Activated naive CD4-positive, alpha-beta T cell (primary cell): ENCODE measurements at places on chromosomes 13 and 19.

- no peak for DNase-seq
Observed at GRCh38 chr13:58655086-58655485, 1023.5 kb downstream of the PCDH17 start.

GRCh38 chr13:95137096-95137495 is 164.2 kb downstream of the ABCC4 start:
- no peak for DNase-seq

DNA sequence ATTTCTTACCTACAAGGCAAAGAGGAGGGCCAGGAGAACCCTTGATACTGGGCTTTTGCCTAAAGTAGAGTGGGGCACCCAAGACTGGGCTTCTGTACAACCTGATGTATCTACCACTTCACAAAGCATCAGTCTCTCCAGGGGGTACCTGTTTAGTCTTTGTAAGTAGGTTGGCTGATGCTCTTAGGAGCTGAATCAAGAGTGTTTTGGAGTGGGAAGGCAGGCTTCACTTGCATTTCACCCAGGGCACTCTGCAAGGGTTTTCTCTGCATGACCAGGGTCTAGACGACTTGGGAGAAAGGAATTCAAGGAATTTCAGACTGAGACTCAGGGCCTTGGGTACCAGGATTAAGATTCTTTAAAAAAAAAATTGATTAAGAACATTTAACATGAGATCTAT is 361.5 kb downstream of the RFC3 start:
- DNase-seq = no peak

DNA sequence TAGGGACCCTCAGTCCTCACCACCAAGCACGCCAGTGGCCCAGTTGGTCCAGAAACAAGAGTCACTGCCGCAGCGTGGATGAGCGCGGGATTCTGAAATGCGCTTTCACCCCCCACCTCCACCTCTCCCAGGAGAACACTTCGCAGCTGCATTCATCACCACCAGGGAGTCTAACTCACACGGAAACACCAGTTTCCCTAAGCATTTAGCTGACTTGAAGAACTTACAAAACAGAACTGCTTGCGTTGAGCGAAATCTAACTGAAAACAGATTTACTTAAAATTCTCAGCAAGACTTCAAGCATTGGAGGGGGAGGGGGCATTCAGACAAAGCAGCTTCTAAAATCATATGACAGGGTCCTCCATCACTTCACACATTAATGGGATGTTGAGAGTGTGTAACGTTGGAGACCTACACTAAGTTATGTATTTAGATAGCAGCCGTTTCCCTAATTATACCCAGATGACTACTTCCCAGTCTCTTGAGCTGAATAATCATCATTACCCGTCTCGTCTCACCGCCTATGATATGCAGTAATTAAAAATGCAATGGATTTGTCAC is 258.2 kb upstream of the IRS2 start:
- DNase-seq = no peak

DNA sequence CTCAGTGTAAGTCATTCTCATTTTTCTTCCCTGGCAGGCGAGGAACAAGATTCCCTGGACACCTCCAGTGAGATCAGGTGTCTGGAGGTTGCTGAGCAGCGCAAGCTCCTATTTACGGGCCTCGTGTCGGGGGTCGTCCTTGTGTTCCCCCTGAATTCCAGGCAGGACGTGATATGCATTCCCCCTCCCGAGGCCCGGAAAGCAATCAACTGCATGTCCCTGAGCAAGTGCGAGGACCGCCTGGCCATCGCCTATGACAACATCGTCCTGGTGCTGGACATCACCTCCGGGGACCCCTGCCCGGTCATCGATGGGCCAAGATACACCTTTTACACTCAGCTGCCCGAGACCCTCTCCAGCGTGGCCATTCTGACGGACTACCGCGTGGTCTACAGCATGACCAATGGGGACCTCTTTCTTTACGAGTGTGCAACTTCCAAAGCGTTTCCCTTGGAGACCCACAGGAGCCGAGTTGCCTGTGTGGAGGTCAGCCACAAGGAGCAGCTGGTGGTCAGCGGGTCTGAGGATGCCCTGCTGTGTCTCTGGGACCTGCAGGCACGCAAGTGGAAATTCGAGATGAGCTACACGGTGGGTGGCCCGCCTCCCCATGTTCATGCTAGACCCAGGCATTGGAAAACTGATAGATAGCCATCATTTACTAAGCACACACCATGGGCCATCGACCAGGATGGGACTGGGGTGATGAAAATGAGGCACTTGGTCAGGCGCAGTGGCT is 21.5 kb upstream of the SIN3B start:
- DNase-seq = no peak

- no peak for DNase-seq
Observed at GRCh38 chr19:42323473-42323851, 2.0 kb upstream of the MEGF8 start.

DNA sequence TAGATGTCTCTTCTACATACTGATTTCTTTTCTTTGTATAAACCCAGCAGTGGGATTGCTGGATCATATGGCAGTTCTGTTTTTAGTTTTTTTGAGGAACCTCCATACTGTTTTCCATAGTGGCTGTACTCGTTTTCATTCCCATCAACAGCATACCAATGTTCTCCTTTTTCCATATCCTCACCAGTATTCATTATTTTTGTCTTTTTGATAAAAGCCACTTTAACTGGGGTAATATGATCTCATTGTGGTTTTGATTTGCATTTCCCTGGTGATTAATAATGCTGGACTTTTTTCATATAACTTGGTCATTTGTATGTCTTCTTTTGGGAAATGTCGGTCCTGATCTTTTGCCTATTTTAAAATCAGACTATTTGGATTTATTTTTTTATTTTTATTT is 108.5 kb downstream of the PAN3 start:
- no peak for DNase-seq

DNA sequence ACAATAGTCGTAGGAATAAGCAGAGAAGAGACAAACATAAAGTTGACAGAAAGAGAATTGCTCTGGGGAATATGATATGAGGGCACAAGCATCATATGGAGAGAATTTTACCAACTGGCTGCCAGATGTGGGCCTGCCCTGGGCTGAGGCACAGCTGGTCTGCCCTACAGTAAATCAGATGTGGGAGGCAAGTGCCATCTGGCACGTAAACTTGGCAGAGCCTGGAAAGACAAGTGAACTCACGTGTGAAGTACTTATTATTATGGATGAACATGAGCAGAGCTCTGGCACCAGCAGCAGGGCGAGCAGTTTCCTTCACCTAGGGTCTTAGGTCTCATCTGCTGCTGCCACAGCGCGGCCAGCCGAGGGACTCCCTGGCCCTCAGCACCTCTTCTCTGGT is 20.6 kb downstream of the PCDH8 start:
- DNase-seq = no peak

DNA sequence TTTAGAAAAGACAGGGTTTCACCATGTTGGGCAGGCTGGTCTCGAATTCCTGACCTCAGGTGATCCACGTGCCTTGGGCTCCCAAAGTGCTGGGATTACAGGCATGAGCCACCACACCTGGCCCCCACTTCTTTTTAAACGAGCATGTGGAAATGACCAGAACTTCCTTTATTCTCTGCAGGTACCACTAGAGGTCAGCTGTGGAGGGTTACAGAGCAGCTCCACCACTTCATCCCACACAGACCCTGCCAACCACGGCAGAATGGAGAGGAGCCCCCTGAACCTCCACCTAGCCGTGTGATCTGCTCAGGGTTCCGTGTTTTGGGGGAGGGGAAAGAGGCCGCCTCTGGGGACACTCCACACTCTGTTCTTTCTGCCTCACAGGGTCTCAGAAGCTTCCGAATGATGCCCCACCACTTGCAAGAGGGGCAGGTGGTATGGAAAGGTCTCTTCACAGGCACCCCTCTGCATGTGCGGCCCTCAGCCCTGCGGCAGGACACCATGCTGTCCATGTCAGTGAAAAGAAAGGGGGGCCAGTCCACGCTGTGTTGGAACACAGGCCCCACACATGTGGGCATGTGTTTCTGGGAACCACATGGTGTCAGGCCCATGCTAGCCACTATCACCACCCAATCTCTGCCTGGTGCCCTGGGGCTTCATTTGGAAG is 465.0 kb downstream of the TSHZ3 start:
- DNase-seq = no peak

- no peak for DNase-seq
Observed at GRCh38 chr13:99382428-99383133, 75.4 kb upstream of the GPR183 start.

DNA sequence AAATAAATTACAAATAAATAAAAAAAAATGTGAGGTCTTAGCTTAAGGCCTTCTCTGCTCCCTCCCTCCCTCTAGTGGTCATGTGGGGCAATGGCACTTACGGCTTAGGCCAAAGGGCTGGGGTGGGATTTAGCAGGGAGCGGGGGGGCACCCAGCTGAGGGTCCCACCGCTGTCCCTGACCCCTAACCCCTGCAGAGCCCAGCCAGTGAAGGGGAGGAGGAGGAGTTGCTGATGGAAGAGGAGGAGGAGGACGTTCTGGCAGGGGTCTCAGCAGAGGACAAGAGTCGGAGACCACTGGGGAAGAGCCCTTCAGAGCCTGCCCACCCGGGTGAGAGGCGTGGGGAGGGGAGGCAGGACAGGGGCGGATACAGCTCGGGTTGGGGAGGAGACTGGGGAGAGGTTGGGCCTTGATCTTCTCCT is 9.3 kb downstream of the MPND start:
- DNase-seq = peak; percentile 52

DNA sequence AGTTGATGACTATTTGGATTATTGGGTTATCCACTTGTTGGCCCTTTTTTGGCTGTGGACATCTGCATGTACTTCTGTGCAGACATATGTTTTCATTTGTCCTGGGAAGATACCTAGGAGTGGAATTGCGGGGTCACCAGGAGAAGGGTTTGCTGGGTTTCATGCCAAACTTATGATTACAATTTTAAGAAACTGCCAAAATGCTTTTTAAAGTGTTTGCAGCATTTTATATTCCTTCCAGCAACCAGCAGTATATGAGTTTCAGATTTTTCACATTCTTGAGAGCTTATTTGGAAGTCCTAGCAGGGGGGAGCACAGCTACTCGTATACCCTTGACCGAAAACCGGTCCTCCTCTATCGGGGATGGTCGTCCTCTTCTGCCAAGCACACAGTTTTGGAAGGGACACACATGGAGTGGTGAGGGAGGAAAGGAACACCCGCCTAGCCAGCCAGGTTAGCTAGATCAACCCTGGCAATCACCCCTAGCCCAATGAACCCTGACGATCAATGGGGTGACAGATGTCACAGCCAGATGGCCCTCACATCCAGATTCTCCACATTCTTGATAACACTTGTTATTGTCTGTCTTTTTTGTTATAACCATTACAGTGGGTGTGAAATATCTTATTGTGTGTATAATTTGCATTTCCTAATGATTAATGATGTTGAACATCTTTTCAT is 26.7 kb upstream of the RNF113B start:
- DNase-seq = no peak

GRCh38 chr13:25153736-25154135 is 18.4 kb downstream of the AMER2 start:
- DNase-seq = no peak

GRCh38 chr19:54916822-54917221 is 10.9 kb downstream of the NCR1 start:
- no peak for DNase-seq

DNA sequence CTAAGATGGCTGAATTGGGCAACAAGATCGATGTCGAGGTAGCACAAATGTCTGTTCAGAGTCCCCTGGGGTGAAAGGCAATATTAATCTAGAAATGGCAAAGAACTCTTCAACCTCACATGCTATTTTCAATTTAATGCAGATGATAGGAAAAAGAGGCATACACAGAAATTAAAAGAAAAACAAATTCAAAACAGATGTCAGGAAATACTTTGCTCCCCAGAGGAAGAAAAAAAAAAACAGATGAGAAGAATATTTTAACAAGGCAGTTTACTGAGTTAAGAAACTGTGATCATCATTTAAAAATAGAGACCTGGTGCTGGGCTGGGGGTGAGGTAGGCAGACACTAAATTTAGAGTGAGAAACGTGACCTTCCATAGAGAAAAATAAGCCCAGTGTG is 421.9 kb upstream of the ARGLU1 start:
- DNase-seq = no peak

GRCh38 chr19:53977429-53977990 is 13.9 kb upstream of the CACNG6 start:
- peak; percentile 6 for DNase-seq

GRCh38 chr13:50692396-50692915 is 151.0 kb downstream of the DLEU7 start:
- DNase-seq = no peak

- DNase-seq = no peak
Observed at GRCh38 chr19:41564515-41565378, 11.2 kb upstream of the CEACAM21 start.

- no peak for DNase-seq
Observed at GRCh38 chr19:17560205-17560595, 4.8 kb downstream of the COLGALT1 start.

GRCh38 chr13:105598529-105598928 is 936.9 kb downstream of the EFNB2 start:
- DNase-seq = no peak

GRCh38 chr13:102591988-102592781 is 4.6 kb upstream of the TPP2 start:
- peak; percentile 52 for DNase-seq

DNA sequence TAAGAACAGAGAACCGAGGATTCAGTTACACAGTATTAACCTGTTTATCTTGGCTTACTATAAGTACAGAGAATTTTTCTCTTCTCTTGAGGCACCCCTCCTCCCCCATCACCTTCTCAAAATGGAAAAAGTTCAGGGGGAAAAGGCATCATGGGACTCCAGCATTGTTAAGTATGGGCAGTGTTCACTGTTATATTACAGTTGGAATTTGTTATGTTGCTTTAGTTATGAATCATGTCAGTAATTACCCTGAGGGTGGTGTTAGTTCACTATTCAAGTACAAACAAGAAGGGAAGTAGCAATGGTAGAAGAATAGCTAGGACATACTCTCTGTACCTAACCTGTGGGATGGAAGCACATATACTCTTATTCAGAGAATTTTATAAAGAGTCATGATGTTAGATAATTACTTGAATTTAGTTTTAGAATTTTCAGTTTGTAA is 12.0 kb downstream of the LPAR6 start:
- no peak for DNase-seq

DNA sequence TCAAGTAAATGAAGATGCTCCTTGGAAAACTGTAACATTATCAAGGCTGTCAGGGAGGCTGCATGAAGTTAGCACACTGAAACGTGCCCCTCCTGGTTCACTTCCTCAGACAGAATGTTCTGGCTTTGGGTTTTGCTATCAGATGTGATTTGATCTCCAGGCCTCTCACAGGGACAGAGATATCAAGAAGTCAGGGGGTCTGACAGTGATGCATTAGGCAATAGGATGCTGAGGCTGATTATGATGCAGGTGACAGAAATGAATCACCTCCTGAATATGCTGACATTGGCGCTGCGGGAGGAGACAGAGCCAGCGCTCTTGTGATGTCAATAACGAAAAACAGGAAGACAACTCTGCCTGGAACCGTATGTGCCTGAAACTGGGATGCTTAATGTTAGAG is 278.5 kb downstream of the DCT start:
- no peak for DNase-seq

GRCh38 chr13:43159026-43159461 is 135.7 kb downstream of the DNAJC15 start:
- DNase-seq = no peak

GRCh38 chr13:97629601-97630272 is 195.8 kb downstream of the RAP2A start:
- no peak for DNase-seq

- no peak for DNase-seq
Observed at GRCh38 chr13:42356184-42356575, 84.2 kb downstream of the AKAP11 start.

GRCh38 chr19:49814010-49814409 is 918 bp upstream of the FUZ start:
- no peak for DNase-seq
